COLO829 (cell line): ENCODE measurements at places on chromosomes 5 and 9.

DNA sequence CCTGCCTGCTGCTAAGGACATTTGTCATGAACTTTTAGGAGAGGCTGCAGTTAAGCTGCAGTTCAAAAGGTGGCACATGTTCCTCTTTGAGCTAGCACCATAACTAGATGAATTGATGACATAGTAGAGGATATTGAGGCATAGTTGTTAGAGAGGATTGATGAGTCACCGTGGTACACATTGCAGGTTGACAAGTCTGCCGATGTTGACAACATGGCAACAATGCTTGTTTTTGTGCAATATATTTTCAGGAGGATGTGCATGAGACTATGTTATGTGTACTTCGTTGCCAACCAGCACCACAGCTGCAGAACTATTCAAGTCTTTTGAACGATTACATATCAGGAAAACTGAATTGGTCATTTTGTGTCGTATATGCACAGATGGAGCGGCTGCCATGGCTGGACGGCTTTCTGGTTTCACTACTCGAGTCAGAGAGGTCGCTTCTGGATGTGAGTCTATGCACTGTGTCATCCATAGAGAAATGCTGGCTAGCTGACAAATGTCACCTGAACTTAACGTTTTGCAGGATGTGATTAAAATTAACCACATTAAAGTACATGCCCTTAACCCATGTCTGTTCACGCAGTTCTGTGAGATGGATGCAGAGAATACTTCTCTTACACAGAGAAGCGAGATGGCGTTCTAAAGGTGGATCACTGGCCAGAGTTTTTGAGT, 24.2 kb downstream of the ANP32B start:
- no peak for DNase-seq

DNA sequence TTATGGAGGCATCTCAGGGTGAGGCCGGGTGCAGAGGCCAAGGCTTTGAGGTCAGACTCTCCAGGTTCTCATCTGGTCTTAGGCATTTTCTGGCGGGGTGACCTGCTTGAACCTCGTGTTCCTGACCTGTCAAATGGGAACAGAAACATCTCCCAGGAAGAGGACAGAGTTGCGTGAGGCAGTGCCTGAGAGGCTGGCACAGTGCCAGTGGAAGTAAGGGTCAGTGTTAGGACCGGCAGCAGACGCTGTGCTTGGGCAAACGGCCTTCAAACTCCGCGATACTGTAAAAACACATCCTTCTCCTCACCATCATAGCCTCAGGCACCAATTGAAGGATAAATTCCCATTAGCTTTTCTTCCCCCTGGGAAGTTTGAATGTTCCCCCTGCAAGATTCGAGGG, 55.6 kb upstream of the FCN2 start:
- no peak for DNase-seq

GRCh38 chr9:14153310-14153720, 160.6 kb downstream of the NFIB start:
- DNase-seq: no peak

DNA sequence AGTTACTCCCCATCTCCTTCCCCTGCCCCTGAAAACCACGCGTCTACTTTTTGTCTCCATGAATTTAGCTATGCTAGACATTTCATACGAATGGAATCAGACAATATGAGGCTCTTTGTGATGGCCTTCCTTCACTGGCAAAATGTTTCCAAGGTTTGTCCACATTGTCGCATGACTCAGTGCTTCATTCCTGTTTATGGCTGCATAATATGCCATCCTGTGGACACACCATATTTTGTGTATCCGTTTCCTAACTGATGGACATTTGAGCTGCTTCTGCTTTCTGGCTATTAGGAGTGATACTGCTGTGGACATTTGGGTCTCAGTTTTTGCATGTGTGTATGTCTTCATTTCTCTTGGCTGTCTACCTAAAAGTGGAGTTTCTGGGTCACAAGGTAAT, 14.5 kb downstream of the NTNG2 start:
- no peak for DNase-seq

- no peak for DNase-seq
Observed at GRCh38 chr9:14356351-14357265, 42.7 kb upstream of the NFIB start.

DNA sequence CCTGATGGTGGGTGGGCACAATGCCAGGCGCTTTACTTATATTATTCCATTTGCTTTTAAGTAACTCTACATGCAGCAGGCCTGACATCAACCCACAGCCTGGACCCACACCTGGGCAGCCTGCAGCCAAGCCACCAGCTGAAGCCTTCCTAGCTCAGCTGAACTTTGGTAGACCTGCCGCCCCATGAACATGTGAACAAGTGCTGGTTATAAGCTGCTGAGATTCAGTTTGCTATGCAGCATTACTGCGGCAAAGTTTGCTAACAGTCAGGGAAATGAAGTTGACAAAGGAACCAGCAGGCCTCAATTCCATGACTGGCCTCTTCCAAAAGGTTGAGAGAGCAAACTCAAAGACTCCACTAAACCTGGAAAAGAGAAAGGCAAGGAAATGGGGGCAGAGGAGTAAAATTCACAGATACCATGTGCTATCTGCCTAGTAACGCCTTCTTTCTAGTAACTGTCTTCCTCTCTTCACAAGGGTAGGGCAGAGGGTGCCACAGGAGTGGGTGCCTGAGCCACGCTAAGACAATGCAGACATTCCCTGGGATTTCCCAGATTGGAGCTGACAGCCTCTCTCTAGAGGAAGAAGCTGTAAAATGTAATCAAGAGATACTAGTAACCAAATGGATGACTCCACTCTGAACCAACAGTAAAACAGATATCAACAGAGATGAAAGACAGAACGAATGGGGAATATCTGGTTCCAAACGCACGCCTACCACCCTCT, 2.9 kb downstream of the BOD1 start:
- no peak for DNase-seq

- DNase-seq: no peak
Observed at GRCh38 chr5:34547300-34548085, 108.6 kb upstream of the RAI14 start.

GRCh38 chr9:132168851-132169250, 7.0 kb downstream of the NTNG2 start:
- DNase-seq: no peak
